ENCODE measurements at places on chromosomes 5 and 9. TPM values are rescaled to one million over a fixed set of nuclear protein-coding genes. Genes with fewer than 3 reads are reported as not detected.

ACER2 gene
- 2.4 TPM for total RNA-seq

AGXT2 gene
- total RNA-seq = not detected

UNC13B gene
- 0.47 TPM for total RNA-seq

FGFR4 gene
- 1.3 TPM for total RNA-seq

SPATA31D1 gene
- not detected for total RNA-seq

SLC34A3 gene
- not detected for total RNA-seq

OBP2B gene
- not detected for total RNA-seq

MAN1B1 gene
- 54.3 TPM for total RNA-seq

SLC46A2 gene
- not detected for total RNA-seq

KIF12 gene
- not detected for total RNA-seq

CDX1 gene
- total RNA-seq = not detected

NUTM2G gene
- total RNA-seq = not detected

TAF11L5 gene
- not detected for total RNA-seq

LHX3 gene
- total RNA-seq = not detected

LRRC19 gene
- total RNA-seq = not detected

SHISAL2B gene
- not detected for total RNA-seq

NR2F1-AS1 gene
- not detected for total RNA-seq

HAPLN1 gene
- total RNA-seq = not detected

IL5 gene
- 0.39 TPM for total RNA-seq

DCAF12 gene
- total RNA-seq = 45.7 TPM

KLHL3 gene
- total RNA-seq = 3.8 TPM

LURAP1L gene
- total RNA-seq = not detected

IL17B gene
- total RNA-seq = not detected

TRPM6 gene
- total RNA-seq = not detected

PBX3 gene
- total RNA-seq = 14.6 TPM

SNCAIP gene
- total RNA-seq = not detected

C9orf40 gene
- total RNA-seq = 12.7 TPM
